ENCODE measurements at places on chromosomes 16 and 17. TPM values are rescaled to one million over a fixed set of nuclear protein-coding genes. Genes with fewer than 3 reads are reported as not detected.

DNA sequence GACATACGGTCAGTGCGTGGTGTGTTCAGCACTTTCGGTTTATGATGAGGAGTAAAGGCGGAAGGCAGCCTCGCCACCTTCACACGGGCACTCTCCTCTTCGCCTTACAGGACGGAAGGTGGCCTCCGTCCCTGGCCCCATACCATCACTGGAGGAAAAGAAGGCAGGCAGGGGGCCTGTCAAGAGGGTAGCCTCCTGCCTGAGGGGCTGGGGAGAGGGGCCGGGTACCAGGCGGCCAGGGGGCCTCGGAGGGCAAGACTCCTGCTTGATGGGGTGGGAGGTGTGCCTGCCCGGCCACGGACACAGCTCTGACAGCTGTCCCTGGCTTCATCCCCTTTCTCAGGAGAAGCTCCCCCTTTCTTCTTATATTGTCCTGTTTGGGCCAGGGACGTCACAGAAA, 15.6 kb upstream of the SLC38A8 start:
- peaks cover 94% of the 10 kb centered on the region for H3K36me3 ChIP-seq
- peaks cover 8% of the 10 kb centered on the region for H3K4me1 ChIP-seq
- no peak overlapping the region for H3K27ac ChIP-seq
- no peaks in the 10 kb centered on the region for H3K27me3 ChIP-seq
- H3K4me3 ChIP-seq: no peak overlapping the region

GRCh38 chr16:16014329-16015224, 65.2 kb downstream of the ABCC1 start:
- peak overlapping the region; percentile 85 for H3K27ac ChIP-seq
- H3K36me3 ChIP-seq: peaks cover 5% of the 10 kb centered on the region
- H3K4me3 ChIP-seq: no peak overlapping the region
- DNase-seq: peak; percentile 76
- no peaks in the 10 kb centered on the region for H3K27me3 ChIP-seq

The SPNS3 gene
- total RNA-seq: not detected

GRCh38 chr17:50926523-50926922, 60.4 kb upstream of the TOB1 start:
- no peak overlapping the region for H3K27ac ChIP-seq
- no peak overlapping the region for H3K4me3 ChIP-seq
- no peaks in the 10 kb centered on the region for H3K27me3 ChIP-seq
- peaks cover 18% of the 10 kb centered on the region for H3K4me1 ChIP-seq
- no peak for DNase-seq
- no peaks in the 10 kb centered on the region for H3K36me3 ChIP-seq

DNA sequence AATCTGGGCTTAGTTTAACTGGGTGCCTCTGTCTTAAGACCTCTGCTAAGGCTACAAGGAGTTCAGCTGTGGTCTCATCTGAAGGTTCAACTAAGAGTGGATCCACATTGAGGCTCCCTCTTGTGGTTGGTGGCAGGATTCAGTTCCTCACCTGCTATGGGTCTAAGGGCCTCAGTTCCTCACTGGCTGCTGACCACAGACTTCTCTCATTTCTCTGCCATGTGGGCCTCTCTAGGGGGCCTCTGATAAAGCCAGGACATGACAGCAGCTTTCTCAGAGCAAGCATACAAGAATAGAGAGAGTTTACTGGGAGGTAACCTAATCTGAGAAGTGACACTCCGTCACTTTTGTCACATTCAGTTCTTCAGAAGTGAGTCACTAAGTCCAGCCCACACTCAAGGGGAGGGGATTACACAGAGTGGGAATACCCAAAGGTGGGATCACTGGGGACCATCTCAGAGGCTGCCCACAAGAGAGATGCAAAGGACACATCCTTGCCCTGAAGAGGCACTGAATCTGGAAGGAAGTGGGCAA, 19.2 kb upstream of the ABAT start:
- H3K4me1 ChIP-seq: no peaks in the 10 kb centered on the region
- H3K27me3 ChIP-seq: no peaks in the 10 kb centered on the region
- no peak for DNase-seq
- no peaks in the 10 kb centered on the region for H3K36me3 ChIP-seq
- no peak overlapping the region for H3K27ac ChIP-seq
- no peak overlapping the region for H3K4me3 ChIP-seq

GRCh38 chr17:56173958-56174835, 20.9 kb downstream of the ANKFN1 start:
- peaks cover 9% of the 10 kb centered on the region for H3K4me1 ChIP-seq
- H3K27ac ChIP-seq: no peak overlapping the region
- no peak overlapping the region for H3K4me3 ChIP-seq
- no peaks in the 10 kb centered on the region for H3K36me3 ChIP-seq

GRCh38 chr17:39018267-39019134, 51.3 kb upstream of the FBXO47 start:
- H3K27me3 ChIP-seq: no peaks in the 10 kb centered on the region
- H3K4me1 ChIP-seq: no peaks in the 10 kb centered on the region
- no peak overlapping the region for H3K4me3 ChIP-seq

GRCh38 chr17:28725660-28726225, 290 bp downstream of the TLCD1 start:
- peaks cover 25% of the 10 kb centered on the region for H3K4me1 ChIP-seq
- no peak overlapping the region for H3K4me3 ChIP-seq
- peaks cover 36% of the 10 kb centered on the region for H3K36me3 ChIP-seq
- DNase-seq: no peak
- peak overlapping the region; percentile 98 for H3K27ac ChIP-seq

The PERCC1 gene
- total RNA-seq: 1.6 TPM

The MT1E gene
- 285 TPM for total RNA-seq

GRCh38 chr16:8554881-8555280, 35.4 kb downstream of the TMEM114 start:
- DNase-seq: no peak
- H3K4me1 ChIP-seq: no peaks in the 10 kb centered on the region
- H3K27me3 ChIP-seq: no peaks in the 10 kb centered on the region
- H3K4me3 ChIP-seq: no peak overlapping the region

The TSC2 gene
- 106 TPM for total RNA-seq

- H3K4me3 ChIP-seq: no peak overlapping the region
- no peak overlapping the region for H3K27ac ChIP-seq
- no peaks in the 10 kb centered on the region for H3K27me3 ChIP-seq
- H3K4me1 ChIP-seq: no peaks in the 10 kb centered on the region
These were observed 316.6 kb downstream of the SLC39A11 start for GRCh38 chr17:72775919-72776318.

GRCh38 chr16:67028696-67029253, at the start of gene CBFB:
TSS of gene CBFB (plus strand) at chr16:67029149. CDS start at chr16:67029408, 259 bp downstream.
- H3K36me3 ChIP-seq: no peaks in the 10 kb centered on the region
- H3K27me3 ChIP-seq: no peaks in the 10 kb centered on the region
- H3K4me3 ChIP-seq: peak within 1 kb of the TSS; percentile 74
- peaks cover 31% of the 10 kb centered on the region for H3K4me1 ChIP-seq

DNA sequence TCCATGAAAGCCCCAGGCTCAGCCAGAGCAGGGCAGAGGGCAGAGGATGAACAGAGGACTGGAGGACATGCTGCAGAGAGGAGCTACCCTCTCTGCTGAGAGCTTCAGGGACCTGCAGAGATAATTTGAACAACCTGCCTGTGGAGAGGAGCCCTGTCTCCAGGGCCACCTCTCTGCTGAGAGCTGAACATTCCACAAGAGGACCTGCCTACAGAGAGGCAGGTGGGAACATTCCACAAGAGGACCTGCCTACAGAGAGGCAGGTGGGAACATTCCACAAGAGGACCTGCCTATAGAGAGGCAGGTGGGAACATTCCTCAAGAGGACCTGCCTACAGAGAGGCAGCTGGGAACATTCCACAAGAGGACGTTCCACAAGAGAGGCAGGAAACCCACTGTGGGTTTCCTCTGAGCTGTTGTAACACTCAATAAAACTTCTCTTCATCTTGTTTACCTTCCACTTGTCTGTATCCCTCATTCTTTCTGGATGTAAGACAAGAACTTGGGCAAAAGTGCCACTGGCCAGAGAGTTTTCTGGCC, 551.9 kb upstream of the CA10 start:
- DNase-seq: no peak
- H3K27me3 ChIP-seq: no peaks in the 10 kb centered on the region
- no peaks in the 10 kb centered on the region for H3K36me3 ChIP-seq

- DNase-seq: no peak
- no peaks in the 10 kb centered on the region for H3K4me1 ChIP-seq
- H3K36me3 ChIP-seq: no peaks in the 10 kb centered on the region
- H3K27ac ChIP-seq: no peak overlapping the region
- no peaks in the 10 kb centered on the region for H3K27me3 ChIP-seq
These were observed 11.3 kb downstream of the NOG start for GRCh38 chr17:56604691-56605290.

DNA sequence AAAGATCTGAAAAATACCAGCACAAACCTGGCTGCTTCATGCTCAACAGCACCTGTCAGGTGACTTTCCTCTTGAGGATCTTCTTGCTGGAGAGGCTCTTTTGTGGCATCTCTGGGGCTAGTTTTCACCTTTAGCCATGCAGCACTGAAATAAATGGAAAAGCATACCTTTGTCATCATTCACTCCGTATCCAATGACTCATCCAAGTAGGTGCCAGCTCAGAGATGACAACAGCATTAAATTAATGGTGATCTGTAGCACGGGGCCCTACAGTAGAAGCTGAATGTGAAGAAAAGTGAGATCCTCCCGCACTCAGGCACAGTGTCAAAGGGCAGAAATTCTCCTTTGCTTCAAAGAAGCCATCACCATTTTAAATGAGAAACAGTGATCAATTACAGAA, 32.2 kb downstream of the KIAA0753 start:
- H3K4me3 ChIP-seq: no peak overlapping the region
- H3K27ac ChIP-seq: no peak overlapping the region
- H3K27me3 ChIP-seq: no peaks in the 10 kb centered on the region
- DNase-seq: no peak

DNA sequence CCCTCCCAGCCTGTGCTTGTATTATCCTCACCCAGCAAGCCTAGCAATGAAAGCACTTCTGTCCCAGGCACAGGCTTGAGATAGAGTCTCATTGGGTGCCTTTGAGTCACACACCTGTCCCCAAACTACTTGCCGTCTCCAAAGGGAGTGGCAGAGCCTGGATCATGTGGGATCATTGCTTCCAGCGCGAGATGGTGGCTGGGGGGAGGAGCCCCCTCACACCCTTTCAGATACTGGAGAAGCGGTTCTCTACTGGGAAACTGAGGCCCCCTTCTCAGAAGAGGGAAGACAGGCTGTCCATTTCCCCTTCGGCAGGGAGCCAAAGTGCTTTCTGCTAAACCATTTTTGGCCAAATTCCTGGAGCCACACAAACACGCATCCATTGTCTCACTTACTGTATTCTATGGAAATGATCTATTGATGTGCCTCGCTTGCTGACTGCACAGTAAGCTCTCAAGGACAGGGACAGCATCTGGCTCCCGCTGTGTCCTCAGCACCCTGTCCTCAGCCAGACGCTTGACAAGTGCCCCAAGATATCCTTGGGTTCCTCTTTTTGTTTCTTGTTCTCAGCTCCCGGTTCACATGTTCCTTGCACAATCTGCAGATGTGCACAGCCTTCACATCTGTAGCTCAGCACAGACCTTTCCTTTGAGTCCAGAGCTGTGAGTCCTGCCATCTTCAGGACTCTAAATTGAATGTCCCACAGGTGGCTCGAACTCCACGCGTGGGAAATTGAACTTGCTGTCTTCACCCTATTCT, 26.0 kb upstream of the DLX3 start:
- H3K27me3 ChIP-seq: no peaks in the 10 kb centered on the region
- H3K36me3 ChIP-seq: no peaks in the 10 kb centered on the region
- no peak overlapping the region for H3K4me3 ChIP-seq
- H3K27ac ChIP-seq: no peak overlapping the region
- no peak for DNase-seq

DNA sequence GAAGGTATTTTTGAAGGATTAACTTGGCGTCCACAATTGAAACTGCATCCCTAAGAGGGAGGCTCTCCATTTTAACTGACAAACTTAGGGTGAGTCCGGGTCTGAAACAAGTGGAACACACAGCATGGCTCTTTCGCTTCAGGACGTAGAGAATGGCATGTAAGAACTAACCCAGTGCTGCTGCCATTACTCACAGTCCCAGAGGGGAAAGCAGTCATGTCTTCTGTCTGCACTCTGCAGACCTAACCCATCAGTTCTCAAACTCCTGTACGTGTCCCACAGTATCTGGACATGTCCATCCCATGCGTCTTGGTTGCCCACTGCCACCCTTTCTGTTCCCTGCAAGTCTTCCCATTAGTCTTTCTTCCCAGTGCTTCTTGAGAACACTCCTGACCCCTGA, 563 bp downstream of the ST6GALNAC1 start:
- H3K27ac ChIP-seq: no peak overlapping the region
- no peak for DNase-seq
- H3K27me3 ChIP-seq: no peaks in the 10 kb centered on the region
- no peaks in the 10 kb centered on the region for H3K36me3 ChIP-seq
- peaks cover 9% of the 10 kb centered on the region for H3K4me1 ChIP-seq
- H3K4me3 ChIP-seq: no peak overlapping the region

DNA sequence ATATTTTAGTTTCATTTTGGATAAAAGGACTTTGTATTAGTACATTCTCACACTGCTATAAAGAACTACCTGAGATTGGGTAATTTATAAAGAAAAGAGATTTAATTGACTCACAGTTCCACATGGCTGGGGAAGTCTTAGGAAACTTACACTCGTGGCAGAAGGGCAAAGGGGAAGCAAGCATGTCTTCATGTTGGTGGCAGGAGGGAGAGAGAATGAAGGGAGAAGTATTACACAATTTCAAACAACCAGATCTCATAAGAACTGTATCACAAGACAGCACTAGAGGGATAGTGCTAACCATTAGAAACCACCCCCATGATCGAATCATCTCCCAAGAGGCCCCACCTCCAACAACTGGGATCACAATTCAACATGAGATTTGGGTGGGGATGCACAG, 142.9 kb downstream of the USP31 start:
- H3K36me3 ChIP-seq: no peaks in the 10 kb centered on the region
- H3K4me1 ChIP-seq: no peaks in the 10 kb centered on the region
- no peak overlapping the region for H3K4me3 ChIP-seq
- DNase-seq: no peak
- H3K27ac ChIP-seq: no peak overlapping the region

- H3K4me1 ChIP-seq: no peaks in the 10 kb centered on the region
- H3K36me3 ChIP-seq: no peaks in the 10 kb centered on the region
- H3K27ac ChIP-seq: no peak overlapping the region
- H3K4me3 ChIP-seq: no peak overlapping the region
- DNase-seq: no peak
These were observed 169.5 kb downstream of the STX8 start for GRCh38 chr17:9406046-9406606.

The FAM20A gene
- total RNA-seq: 18.5 TPM

The GRAP gene
- 19.8 TPM for total RNA-seq

GRCh38 chr16:84879569-84880487, 60.0 kb downstream of the CRISPLD2 start:
- no peaks in the 10 kb centered on the region for H3K36me3 ChIP-seq
- no peak for DNase-seq
- no peak overlapping the region for H3K4me3 ChIP-seq
- H3K27me3 ChIP-seq: no peaks in the 10 kb centered on the region
- peaks cover 8% of the 10 kb centered on the region for H3K4me1 ChIP-seq

GRCh38 chr17:60664022-60664421, 13.6 kb upstream of the BCAS3 start:
- H3K36me3 ChIP-seq: peaks cover 9% of the 10 kb centered on the region
- no peaks in the 10 kb centered on the region for H3K4me1 ChIP-seq
- no peak overlapping the region for H3K4me3 ChIP-seq
- no peak for DNase-seq

Measured in thyroid gland (tissue), 4 donors.